DMS53 (cell line): ENCODE measurements at places on chromosomes 1 and 21.

- no peak for DNase-seq
Measured at GRCh38 chr1:18736958-18737357, 106.3 kb downstream of the PAX7 start.

DNA sequence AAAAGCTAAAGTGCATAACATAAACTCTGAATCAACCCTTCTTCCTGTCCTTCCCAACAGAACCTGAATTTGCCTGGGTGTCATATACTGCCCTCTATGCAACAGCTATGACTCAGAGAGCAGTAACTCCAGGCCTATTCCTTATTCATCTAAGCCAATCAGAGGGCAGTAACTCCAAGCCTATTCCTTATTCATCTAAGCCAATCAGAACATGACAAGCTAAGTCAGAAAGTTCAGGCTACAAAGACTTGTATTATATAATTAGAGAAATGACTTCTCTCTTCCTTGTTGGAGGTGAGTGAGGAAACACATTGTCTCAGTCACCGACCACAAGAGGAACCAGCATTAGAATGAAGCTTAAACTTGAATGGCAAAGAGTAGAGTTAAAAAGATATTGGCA is 26.2 kb upstream of the TADA1 start:
- DNase-seq, result no peak

DNA sequence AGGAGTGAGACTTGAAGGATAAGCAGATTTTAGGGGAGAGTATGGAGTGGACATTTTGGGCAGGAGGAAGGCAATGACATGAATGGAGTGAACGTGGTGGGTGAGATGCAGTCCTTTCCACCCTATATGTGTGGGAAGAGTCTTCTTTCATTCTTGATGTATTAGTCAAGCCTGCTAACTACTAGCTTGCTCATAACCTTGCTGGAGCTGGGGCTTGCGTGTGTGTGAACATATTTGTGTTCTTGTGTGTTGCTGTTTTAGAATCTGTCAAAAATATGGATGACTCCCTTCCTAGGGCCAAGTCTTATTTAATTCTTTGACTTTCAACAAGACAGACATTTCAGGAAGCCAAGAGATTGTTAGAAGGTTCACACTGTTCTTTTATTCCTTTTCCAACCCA is 132.7 kb downstream of the UCK2 start:
- no peak for DNase-seq

DNA sequence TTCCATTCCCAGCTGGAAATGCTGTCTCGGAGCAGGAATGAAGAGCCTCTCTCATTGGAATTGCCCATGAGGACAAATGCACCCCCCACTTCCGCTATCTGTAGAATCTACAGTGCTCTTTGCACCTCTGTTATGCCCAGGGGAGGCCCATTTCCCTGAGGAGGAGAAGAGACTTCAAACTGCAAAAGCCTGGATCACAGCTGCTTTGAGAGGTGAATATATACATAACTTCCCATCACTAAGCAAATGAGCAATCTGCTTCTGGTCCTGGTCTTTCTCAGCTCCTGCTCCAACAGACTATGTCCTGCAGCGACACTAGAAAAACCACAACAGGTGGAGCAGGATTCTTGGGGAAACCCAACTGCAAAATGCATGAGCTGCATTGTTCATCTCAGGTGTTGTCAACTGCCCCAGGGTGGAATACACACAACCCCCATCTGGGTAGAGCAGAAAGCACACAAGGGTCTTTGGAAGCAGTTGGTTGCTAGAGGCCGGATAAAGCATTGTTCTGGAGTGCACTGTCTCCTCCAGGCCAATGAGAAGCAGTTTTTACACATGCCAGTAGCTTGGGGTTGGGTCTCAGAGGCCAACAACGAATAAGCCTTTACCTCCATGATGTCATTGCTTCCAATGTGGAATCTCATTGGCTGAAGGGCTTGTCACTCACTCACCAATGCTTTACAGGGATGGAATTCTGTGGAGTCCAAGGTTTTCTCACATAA is 67.7 kb upstream of the RAB4A start:
- peak; percentile 62 for DNase-seq

DNA sequence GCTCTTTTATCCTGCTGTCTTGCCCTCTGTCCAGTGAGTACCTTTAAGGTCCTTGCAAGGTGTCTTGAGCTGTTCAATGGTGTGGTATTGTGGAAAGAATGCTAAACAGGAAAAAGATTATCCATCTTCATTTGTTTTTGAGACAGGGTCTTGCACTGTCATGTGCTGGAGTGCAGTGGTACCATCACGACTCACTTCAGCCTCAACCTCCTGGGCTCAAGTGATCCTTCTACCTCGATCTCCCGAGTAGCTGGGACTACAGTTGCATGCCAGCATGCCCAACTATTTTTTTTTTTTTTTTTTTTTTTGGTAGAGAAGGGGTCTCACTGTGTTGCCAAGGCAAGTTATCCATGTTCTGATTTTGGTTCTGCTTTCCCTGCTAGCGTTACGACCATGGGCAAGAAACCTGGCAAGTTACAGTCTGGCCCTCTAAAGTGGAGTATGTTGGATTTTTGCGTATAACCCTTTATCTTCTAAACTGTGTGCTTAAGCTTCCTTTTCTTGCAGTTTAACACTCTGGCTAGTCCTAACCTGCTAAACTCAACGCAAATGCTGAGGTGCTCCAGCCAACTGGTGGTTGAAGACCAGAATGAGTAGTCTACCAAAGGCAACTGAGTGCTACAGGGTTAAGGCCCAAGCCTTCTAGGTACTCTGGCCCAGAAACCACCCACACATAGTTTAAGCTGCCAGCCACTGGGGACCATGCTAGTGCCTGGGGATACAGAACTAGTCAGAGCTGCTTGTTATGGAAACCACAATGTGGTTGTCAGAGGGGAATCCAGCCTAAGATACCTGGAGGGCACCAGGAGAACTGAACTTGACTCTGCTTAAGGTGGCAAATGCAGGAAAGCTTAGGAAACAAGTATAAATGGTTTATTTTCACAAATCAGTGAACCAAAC is 7.9 kb downstream of the RPL11 start:
- DNase-seq, result no peak

- DNase-seq, result peak; percentile 50
Measured at GRCh38 chr1:32273391-32274208, 18.3 kb upstream of the HDAC1 start.

DNA sequence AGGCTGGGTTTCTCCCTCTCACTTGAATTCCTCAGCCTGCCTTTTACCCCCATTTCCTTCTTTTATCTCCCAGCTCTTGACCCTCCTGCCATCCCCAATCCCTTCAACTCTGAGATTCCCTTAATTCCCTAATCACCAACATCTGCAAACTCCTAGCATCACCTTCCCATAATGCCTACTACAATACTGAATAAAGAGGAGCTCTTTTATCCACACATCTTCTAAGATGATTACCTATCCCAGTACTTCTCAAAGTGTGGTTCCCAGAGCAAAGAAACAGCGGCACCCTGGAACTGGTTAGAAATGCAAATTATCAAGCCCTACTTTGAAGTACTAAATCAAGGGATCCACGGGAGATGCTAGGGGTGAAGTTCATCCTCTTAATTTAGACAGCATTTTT is 21.2 kb upstream of the UBE2U start:
- DNase-seq, result no peak

- DNase-seq, result peak; percentile 34
Measured at GRCh38 chr1:35885961-35886558, 3.1 kb downstream of the AGO1 start.

- no peak for DNase-seq
Measured at GRCh38 chr21:43904331-43904781, 39.3 kb downstream of the AGPAT3 start.
